ENCODE measurements at places on chromosomes 5 and 9.

DNA sequence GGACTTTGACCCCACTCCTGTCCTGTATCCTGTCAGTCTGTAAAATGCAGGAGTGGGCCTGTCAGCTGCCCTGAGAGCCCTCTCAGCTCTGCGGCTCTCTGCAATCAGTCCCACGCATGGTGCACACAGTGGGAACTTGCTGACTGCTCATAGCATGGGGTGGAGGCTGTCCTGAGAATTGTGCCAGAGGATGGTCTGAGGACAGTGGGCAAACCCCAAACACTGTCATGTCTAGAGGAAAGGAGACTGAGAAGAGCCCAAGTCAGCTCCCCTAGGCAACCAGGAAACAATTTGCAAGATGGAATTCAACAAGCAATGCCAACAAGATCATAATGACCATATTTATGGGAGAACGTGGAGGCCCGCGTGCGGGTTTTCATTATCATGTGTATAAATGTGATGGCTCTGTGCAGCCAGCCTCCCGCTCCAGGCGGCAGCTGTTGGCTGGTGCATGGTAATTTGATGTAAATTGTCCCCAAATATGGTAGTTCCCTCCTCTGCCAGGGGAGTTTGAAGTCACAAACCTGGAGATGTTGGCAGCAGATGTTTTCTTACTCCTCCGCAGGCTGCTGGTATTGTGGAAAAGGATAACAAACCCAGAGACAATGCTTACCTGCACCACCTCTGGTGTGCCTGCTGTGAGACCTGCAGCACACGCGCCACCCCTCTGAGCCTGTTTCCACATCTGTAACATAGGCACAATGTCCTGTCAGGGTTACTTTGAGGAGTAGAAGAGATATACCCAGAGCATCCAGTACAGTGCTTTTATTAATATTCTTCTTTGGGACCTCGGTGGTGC lies 39.8 kb upstream of the ALDH1B1 start:
- DNase-seq: no peak

- DNase-seq: no peak
Measured at GRCh38 chr9:87179553-87180340, 232.4 kb upstream of the GAS1 start.

- no peak for DNase-seq
Measured at GRCh38 chr5:169029661-169030274, 271.2 kb downstream of the SLIT3 start.

- no peak for DNase-seq
Measured at GRCh38 chr9:21348430-21348970, 2.2 kb downstream of the IFNA6 start.

GRCh38 chr5:10635867-10636350 lies 72.0 kb downstream of the ANKRD33B start:
- no peak for DNase-seq

DNA sequence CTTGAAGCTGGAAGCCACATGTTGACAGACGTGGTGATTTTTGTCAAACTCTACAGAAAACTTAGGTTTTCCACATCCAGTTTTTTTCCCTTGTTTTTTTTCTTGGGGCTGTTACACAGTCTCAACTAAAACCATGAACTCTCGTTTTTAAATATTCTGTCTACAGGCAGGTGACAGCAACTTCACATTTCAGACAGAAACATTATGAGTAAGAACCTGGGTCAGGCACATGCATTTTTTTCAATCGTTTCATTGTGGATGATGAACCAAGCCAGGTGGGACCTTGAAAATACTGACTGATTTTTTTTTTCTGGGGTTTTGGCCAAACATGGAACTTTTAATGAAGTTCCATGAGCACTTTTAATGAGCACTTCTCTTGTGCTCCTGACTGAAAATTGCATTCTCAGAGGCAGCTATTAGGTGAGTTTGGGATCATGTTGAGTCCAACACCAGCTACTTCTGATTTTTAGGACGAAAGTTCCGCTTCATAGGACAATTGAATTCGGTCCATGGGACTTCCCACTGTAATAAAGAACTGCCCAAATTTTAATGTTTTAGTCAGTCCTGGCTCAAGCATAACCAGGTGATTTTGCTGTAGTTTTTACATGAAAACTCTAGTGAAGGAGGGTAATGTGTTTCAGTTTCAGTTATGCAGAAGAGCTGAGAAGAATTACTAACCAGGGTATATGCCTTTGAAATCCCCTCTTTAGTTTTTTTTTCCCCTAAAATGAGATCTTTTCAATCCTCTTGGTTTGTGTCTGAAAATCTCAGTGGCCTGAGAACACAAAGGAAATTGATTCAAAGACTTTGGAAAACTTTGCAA lies 93.2 kb upstream of the ADAMTS16 start:
- no peak for DNase-seq

DNA sequence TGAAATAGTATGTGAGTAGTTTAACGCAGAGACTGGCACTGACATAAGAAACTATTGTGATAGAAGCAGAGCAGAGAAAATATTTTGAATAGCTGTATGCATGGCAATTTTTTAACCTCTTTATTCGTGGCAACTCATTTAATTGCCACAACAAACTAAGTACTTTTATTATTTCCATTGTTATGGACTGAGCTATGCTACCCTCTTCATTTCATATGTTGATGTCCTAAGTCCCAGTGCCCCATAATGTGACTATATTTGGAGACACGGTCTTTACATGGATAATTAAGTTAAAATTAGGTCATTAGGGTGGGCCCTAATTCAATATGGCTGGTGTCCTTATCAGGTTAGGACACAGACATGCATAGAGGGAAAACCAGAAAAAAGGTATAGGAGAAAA lies 86.1 kb upstream of the PRSS3 start:
- DNase-seq: no peak

DNA sequence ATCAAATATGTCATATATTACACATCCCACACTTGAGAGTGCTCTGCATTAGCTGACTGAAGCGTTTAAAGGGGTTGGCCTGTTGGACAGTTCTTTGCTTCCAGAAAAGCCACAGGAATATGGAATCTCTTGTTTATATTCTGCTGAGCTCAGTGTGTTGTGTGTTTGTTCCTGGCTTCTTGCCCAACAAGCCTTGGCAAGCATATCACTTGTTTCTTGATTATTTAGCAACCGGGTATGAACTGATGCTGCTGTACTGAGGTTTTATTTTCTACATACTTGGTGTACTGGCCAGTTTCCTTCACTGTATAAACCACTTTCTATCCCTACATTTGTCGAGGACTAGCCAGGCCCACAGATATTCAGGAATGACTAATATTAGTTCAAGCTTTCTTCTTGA lies 378.9 kb downstream of the KCTD16 start:
- DNase-seq: no peak

DNA sequence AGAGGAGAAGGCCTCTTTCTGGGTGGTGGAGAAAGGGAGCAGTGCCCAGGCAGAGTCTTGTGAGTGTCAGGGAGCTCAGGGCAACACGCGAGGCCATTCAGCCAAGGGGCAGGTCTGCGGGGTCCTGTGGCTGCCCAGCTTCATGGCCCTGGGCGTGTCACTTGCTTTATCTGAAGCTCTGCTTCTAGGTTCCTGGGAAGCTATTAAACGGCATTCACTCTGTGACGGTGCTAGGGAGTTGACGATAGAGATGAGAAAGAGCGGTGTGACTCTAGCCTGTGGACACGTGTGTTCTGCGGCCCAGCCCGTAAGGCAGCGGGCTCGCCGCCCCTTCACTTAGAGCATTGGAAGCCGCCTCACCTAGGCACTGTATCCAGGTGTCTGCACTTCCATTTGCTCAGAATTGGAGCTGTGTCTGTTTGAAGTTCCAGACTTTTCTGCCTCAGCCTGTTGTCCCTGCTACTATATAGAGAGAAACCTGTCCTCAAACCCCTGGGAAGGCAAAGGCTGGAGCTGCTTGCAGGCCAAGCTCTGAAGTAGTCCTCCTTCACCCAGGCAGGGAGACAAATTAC lies 88.3 kb downstream of the PHF2 start:
- no peak for DNase-seq

DNA sequence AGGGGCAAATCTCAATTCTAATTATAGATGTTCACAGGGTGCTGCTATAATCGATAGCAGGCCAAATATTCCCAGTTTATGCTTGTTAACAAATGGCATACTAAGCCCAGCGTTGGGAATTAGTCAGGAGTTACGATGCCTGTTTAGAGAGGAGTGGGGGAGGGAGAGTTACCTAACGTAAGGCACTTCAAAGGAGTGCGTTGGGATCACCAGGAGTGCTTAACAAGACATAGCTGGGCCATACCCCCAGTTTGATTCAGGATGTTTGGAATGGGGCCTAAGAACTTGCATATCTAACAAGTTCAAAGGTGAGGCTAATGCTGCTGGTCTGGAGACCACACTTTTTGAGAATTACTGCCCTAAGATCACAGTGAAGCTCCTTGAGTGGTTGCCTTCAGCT lies 14.5 kb upstream of the SRP19 start:
- no peak for DNase-seq

DNA sequence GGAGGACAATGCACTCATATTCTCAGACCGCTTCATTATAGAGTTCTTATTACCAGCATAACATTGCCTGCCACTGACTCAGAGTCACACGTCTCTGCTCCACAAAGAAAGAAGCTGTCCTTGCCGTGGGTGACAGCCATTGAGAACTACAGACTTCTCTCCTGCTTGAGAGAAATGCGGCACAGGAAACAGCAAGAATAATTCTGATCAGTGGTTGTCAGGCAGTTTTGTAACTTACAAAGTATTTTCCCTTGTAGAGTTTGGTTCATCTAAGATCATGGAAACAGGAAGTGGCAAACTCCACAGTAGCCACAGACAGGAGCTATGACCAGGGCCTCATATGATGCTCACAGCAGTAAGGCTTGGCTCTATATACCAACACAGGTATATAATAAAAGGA lies 47.0 kb downstream of the KCNV2 start:
- DNase-seq: no peak

DNA sequence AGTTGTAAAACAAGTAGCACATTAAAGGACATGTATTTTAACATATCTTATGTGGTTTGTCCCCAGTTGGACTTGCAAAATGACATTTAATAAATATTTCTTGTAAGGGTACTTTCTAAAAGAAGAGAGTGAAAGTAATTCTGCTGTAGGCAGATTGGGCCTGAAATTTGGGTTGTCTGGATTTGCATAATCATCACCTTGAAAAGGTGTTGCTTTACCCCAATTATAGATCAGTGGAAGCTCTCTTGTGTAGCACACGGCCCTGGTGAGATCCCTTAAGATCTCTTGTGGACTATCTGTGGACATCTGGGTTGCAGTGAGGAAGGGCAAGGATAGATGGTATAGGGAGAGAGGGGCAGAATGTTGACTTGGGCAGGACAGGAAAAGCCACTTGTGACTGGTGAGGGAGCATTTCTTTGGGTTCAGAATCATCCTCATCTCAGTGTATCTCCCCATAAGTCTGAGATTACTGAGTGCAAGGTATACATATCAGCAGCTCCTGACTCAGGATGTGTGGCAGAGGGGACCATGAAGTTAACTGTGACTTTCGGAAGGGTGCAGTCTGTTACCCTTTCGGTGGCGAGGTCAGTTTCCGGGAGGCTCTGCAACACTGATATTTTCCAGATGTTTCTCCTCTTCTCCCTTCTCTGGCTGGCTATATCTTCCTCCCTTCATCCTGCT lies 2.0 kb upstream of the TNFAIP8 start:
- no peak for DNase-seq

- no peak for DNase-seq
Measured at GRCh38 chr5:111072949-111073682, 1.6 kb downstream of the TSLP start.

GRCh38 chr5:154519359-154519758 lies 41.3 kb upstream of the HAND1 start:
- no peak for DNase-seq

DNA sequence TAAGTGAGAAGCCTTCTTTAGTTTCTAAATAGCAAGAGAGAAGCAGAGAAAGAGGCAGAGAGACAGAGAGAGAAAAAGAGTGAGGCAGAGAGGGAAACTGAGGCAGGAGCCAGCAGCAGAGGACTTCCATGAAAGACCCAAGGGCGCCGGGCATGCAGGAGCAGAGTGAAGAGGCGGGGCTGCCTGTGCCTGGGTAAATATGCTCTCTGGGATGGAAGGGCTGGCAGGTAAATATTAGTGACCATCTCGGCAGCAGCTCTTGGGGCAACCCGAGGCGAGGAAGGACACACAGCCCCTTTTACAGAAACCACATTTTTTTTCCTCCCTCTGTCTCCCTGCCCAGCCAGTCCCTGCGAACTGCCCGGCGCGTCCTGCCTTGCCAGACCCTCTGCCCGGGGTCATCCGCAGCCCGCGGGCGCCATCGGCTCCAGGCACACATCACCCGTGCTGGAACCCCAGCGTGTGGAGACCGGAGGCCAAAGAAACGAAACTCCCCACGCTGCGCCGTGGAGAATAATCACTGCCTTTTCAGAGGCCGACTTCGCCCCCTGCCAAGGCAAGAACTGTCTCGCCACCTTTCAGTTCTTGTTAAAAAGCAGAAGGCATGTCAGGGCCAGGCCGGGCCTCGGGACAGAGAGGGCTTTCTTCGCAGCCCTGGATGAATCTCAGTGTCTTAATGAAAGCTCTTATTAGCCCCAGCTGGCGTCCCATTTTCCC lies 61.3 kb downstream of the BOD1 start:
- DNase-seq: no peak

GRCh38 chr9:29799227-29799626 lies 2225.9 kb upstream of the C9orf72 start:
- no peak for DNase-seq

GRCh38 chr5:66864240-66864884 lies 268.2 kb downstream of the MAST4 start:
- DNase-seq: no peak

DNA sequence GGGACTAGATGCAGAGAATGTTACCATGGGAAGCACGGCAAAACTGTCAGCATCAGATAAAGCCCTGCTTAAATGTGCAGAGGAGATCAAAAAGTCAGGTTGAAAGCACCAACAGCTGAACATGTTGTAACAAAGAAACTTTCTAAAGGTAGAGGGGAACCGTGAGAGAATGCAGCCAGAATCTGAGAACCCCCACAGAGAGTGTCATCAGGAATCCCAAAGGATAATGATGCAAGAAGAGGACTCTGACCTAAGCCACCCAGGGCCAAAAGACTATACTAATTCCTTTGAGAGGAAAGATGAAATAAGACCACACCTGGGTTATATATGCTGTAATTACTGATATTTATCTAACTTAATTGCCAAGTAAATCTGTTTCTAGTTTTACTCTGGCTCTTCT lies 116.6 kb downstream of the PCSK1 start:
- DNase-seq: no peak

DNA sequence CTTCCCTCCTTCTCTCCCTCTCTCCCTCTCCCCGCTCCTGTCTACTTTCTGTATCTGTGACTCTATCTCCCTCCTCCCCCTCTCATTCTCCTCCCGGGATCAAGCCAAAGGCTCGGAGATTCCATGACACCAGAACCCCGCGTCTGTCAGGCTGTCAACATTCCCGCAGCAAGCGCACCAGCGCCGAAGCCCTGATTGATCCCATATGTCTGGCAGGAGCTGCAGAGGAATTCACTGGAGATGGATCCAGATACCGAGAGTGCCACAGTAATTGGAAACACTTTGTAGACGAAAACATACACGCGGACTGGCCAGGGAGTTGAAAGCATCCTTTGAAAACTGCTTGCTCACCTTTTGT lies 300 bp upstream of the SVEP1 start:
- DNase-seq: no peak

- DNase-seq: no peak
Measured at GRCh38 chr9:90903766-90904424, 102.3 kb downstream of the SYK start.

- no peak for DNase-seq
Measured at GRCh38 chr9:70438341-70438928, 24.0 kb upstream of the KLF9 start.
